Activated naive CD4-positive, alpha-beta T cell (primary cell): ENCODE measurements at places on chromosomes 12 and 14.

DNA sequence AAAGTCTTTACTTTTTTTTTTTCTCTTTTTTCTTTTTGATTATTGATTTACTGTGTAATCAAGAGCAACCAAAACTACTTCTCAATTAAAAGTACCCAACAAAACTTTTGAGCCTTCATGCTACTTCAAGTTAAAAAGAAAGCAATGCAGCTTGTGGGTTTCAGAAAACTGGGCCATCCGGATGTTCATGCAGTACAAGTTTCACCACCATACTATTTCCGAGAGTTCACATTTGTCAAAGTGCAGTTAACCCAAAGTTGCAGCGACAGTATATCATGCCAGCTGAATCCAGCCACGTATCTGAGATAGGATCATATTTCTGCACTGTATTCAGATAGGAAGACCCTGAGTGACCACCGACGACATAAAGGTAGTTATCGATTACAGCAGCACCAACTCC is 33.0 kb downstream of the KLHL28 start:
- DNase-seq = no peak

DNA sequence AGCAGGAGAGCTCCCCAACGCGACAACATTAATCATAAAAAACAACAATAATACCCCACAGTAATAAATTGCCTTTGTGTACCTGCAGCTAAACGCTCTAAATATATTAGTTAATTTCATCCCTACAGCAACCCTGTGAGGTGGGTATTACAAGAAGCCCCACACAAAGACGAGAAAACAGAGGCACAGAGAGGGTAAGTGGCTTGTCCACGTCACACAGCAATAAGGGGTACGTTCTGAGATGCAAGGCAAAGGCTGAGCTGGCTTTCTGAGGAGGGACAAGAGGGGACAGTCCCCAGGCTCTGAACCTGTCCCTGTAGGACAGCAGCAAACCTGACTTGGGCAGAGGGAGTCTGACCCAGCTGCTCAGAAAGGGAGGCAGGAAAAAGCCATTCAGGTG is 78.2 kb downstream of the NCOR2 start:
- DNase-seq = no peak

GRCh38 chr12:57254506-57255280 is 3.7 kb upstream of the STAC3 start:
- no peak for DNase-seq

- no peak for DNase-seq
Measured at GRCh38 chr12:54018468-54018984, 9.7 kb upstream of the HOXC6 start.

DNA sequence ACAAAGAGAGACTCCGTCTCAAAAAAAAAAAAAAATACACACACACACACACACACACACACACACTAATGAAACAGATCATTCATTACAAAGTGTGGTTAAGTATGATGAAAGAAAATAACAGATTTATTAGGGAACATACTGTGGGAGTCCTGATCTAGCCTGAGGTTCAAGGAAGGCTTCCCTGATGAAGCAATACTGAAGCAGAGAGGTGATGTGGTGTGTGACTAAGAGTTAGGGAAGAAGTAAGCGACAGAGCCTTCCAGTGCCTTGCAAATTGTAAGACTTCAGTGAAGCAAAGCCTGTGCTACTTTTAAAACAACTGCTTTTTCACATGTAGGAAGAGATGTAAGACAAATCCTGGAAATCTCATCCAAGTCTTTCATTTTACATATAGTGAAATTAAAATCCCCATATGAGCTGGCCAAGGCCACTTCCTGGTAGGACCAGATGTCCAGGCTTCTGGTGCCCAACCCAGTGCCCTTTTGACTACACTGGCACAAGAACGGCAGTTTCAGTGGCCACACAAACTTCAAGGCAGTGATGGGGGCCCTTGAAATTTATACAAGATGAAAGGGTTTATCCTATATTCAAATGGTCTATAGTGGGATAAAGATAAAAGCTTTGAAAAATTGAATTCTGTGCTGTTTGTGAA is 86.2 kb downstream of the STON2 start:
- no peak for DNase-seq

- DNase-seq = no peak
Measured at GRCh38 chr14:24256960-24257359, 6.0 kb downstream of the TGM1 start.

GRCh38 chr12:113659416-113659815 is 187.7 kb upstream of the LHX5 start:
- DNase-seq = no peak

DNA sequence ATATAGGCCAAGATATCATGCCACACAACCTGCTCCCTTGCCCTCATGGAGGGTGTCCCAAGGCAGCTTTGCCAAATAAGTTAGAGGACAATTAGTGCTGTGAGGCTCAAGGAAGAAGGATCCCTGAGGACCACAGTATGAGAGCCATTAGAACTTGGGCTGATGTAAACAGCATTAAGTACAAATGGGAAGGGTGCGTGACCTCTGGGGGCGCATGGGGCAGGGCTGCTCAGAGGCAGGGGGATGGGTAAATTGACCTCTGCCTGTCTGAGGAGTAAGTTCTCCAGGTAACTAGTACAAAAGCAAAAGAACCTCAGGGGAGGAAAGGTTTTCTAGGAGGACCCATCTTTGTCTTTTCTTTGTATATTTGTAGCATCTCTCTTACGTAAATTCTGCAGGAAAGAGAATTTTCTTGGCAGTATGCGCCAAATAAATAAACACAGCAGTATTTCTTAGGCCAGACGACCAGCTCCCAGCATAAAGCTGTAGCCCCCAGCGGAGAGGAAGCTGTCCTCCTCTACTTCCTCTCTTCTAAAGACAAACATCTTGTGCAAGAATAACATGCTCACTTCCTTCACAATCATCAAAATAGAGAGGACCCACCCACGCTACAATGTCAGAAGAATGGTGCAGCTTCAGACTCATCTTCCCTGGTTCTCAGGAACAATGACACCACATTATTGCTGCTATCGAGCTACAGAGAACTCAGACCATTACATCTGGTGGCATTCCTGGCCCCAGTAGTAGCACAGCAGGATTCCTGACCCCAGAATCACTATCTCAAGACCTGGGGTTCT is 16.4 kb upstream of the VWF start:
- DNase-seq = peak; percentile 14

DNA sequence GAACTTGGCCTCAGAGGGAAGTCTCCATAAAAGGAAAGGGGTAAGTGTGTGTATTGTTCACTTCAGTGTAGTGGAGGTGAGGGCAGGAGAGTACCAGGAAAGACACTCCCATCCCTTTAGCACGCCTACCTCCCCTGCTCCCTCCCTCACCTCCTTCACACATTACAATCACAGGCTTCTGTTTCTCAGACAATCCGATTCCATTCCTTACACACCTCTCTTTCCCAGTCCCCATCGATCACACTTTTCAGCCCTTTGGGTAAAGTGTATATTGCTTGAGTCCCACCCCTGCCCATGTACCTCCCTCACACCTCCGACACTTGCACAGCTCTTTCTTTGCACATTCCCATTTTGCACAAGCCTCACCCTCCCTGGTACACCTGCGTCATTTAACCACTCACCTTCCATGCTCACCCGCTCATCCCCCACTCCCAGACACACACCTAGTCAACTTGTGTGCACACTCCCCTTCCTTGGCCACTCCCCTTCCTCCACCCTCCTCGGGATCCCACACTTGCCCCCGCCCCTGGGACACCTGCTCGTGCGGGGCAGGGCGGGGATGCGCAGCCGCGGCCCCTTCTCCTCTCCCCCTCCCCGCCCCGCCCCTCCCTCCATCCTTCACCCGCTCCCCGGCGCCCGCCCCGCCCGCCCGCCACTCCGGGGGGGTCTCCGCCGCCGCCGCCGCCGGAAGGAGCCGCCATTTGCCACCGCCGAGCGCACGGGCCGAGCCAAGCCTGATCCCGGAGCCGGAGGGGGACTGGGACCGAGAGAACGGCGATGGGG is at the start of gene MARCHF9:
TSS of gene MARCHF9 (plus strand) at position 693 of the 783 bp plus-strand sequence. CDS start 426 bp downstream, outside the sequence.
- peak; percentile 22 for DNase-seq

DNA sequence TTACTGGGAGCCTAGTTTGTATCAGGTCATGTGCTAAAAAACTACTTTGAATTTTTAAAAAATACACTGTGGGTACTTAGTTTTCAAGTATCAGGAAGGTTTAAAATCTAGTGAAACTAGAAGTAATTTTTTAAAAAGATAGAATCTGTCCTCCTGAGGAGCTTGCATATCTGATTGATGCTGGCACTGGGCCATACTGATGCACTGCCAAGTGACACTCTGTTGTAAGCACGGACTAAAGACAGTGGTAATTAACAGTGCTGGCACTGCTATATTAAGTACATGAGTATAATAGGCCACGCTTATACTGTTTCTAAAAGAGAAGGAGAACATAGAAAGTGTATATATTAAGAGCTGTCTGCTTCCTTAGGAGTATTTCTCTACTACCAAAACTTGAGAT is 10.0 kb upstream of the TBC1D30 start:
- DNase-seq = no peak

DNA sequence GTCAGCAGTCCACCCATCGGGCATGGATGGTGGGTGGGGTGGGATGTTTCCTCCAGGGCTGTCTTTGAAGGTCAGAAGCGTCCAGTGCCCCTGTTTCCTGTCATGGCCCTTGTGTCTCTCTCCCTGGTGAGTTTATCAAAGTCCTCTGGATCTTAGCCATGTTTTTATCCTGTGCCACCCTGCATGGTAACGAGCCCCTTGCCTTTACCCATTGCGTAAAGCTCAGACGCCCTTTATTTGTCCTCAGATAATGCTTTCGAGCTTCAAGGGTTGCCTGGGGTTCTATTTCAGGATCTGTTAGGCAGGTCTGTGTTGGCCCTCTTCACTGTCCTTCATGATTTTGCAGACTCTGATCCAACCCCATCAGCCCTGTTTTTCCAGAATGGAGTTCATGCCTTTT is 172.9 kb downstream of the TSPAN9 start:
- no peak for DNase-seq

DNA sequence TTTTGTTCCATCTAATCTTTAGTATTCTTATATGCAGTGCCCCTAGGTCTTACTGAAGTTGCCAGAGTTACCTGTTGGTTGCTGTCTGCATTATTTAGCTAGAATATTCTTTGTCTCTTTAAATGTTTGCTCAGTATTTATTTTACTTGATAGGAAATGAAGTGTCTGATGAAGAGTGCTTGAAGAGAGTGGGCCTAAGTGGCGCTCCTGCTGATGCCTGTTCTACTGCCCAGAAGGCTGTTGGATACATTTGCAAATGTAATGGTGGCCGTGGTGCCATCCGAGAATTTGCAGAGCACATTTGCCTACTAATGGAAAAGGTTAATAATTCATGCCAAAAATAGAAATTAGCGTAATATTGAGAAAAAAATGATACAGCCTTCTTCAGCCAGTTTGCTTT is 18.9 kb downstream of the CMAS start:
- no peak for DNase-seq

GRCh38 chr12:108856170-108856427 is 1.3 kb downstream of the SSH1 start:
- DNase-seq = no peak

GRCh38 chr12:26713885-26714383 is 119.1 kb downstream of the ITPR2 start:
- DNase-seq = no peak

- no peak for DNase-seq
Measured at GRCh38 chr12:29050503-29050902, 98.6 kb upstream of the FAR2 start.

- DNase-seq = no peak
Measured at GRCh38 chr12:82054566-82054965, 295.4 kb upstream of the PPFIA2 start.

DNA sequence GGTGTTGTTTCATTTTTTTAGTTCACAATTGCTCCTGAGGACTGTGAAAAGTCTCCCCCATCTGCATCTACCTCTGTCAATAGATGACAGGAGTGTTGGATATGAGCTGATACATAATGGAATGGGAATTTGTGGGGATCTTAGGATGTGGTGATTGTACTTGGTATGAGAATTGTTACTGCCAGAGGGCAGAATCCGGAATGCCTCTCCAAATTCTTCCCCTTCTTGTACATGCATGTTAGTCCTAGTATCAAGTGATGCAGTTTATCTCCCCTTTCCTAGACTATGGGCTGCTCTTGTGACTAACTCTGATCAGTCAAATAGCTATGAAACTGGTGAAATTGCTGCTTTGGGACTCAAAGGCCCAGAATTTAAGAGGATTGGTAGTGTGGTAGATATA is 24.8 kb upstream of the NOVA1 start:
- DNase-seq = no peak

DNA sequence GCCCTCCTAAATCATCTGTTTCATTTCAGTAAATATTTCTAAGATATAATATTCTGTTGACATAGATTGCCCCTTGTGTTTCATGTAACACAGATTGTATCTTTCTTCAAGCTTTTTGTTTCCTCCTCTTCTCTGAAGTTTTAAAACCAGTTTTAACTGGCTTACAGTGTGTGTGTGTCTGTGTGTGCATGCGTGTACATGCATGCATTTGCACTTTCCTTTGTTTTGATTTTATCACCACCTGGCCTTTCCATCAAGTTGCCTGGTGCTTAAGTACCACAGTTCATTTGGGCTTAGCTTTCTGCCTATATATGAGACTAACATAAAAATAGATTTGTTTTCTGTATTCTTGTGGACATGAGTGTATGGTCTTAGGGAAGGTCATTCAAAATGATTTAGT is 31.9 kb downstream of the ETNK1 start:
- no peak for DNase-seq

DNA sequence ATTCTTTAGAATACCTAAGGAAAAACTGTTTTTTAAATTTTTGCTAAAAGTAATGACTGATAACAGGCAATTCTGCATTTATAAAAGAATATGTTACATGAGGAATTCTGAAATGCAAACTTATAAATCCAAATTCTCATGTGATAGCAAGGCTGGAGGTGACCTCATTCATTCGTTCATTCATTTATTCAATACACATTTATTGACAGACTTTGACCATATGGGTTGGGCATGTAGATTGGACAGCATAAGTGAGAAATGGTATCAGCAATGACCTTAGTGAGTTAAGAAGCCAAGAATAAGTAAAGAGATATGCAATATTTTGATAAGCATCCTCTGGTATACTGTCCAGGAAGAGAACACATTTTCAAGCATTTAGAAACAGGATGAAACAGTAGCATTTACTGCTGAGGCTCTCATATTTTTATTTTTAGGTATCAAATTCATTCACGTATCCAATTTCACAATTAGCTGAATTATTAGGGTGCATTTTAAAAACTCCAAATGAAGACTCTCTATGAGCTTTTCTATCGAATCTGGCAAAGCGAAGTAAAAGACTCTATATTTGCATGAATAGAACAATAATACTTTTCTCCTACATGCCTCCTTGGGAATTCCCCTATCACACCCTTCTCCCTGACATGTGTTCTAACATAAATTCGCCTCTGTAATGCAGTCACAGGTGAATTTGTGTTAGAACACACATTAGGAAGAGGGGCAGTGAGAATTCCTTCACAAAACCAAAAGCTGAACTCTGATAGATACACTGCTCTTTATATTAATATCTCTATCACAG is 49.9 kb downstream of the PEBP1 start:
- no peak for DNase-seq
